ENCODE measurements at places on chromosomes 5 and 9.

GRCh38 chr9:3662671-3663070 lies 136.9 kb upstream of the RFX3 start:
- DNase-seq = no peak

DNA sequence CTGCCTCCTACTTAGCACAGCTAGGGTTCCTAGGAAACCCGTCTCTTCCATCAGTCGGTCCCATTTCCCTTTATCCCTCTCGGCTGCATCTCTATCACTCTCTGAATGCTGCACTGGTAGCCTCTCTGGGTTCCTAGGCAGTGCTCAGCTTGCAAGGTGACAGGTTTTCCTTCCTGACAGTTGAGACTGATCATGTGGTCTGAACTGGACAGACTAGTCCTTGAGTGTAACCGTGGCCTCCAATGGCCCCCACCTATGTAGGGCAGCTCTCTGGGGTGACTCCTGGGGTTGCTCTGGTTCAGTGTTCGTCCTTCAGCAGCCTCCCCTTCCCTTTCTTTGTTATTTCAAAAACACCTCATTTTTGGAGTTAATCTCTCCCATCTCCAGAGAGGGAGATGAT lies 3.8 kb downstream of the TMEM8B start:
- DNase-seq = no peak

DNA sequence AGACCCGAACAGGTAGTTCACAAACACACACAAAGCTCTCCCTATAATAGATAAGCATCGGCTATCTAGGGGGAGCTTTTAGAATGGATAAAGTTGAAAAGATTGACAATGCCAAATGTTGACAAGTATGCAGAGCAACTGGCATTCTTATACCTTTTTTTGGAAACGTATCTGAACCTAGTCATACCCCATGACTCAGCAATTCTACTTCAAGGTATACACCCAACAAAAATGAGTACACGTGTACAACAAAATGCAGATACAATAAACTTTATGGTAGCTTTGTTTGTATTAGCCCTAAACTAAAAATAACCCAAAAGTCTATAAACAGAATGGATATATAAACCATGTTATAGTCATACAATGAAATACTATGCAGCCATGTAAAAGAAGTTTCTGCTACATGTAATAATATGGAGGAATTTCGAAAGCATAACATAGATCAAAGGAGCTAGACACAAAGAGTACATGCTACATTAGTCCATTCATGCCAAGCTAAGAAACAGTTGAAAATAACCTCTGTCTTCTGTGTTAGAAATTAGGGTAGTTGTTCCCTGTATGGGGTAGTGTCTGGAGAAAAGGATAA lies 718.5 kb upstream of the ZNF608 start:
- no peak for DNase-seq

DNA sequence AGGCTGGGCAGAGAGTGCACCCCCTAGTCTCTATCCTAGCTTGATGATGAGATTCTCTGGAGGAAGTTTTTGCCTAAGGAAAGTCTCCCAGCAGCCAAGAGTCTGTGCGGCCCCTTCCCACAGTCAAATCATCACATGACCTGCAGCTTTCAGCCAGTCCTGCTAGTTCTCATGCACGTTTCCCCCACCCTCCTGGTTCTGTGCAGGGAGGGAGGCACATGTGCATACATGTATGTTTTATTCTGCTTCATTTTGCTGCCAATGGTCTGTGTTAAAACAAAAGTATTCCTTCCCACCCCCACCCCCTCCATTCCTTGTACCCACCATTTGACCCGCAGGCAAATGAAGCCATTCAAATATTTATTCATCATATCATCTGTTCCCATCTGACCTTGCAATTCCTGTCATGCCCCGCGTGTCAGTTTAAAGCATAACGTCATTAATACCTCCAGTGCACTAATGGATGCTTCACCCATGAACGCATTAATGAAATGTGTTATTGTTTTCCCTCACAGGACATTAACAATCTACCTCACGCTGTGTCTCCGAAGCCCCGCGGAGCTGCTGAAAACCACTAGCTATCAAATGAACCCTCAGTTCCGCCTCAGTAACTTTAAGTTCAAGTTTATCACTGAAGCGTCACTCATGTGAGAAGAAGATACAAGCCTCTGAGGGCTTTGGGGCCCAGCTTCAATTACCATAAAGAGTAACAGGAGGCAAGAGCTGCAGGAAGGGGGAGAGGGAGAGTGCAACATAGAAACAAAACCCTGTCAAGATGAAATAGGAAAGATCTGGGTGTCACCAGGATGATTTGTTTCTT lies 139.6 kb downstream of the RASEF start:
- no peak for DNase-seq

DNA sequence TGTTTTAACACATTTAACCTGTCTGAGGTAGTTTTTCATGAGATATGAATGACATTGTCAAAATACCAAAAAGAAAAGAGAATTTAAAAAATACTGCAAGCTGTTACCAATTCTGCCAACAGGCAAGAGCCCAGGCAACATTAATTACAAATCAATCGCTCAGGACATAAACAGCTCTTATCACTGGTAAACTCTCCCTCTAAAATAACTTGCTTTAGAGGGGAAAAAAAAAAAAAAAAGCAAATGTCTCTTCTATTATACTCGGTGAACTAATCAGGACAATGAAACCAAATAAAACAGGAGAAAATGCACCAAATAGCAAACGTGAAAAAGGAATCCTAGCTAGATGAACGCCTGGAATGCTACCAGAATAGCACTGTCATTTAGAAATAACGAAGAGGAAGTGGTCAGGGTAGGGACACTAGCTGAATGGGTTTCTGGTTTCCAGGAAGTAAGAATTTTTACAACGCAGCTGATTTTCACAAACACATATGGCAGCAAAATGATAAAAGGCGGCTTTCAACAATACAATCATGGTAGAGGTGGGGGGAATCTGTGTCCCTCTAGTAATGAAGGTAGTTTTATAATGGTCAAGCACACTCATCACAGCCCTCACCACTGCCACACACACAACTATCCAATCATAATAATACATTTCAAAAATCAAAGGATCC lies 94.9 kb downstream of the DENND1A start:
- DNase-seq = no peak

GRCh38 chr9:126514037-126514821 lies 99.5 kb upstream of the LMX1B start:
- DNase-seq = no peak

GRCh38 chr5:40429258-40430100 lies 250.2 kb upstream of the PTGER4 start:
- no peak for DNase-seq

DNA sequence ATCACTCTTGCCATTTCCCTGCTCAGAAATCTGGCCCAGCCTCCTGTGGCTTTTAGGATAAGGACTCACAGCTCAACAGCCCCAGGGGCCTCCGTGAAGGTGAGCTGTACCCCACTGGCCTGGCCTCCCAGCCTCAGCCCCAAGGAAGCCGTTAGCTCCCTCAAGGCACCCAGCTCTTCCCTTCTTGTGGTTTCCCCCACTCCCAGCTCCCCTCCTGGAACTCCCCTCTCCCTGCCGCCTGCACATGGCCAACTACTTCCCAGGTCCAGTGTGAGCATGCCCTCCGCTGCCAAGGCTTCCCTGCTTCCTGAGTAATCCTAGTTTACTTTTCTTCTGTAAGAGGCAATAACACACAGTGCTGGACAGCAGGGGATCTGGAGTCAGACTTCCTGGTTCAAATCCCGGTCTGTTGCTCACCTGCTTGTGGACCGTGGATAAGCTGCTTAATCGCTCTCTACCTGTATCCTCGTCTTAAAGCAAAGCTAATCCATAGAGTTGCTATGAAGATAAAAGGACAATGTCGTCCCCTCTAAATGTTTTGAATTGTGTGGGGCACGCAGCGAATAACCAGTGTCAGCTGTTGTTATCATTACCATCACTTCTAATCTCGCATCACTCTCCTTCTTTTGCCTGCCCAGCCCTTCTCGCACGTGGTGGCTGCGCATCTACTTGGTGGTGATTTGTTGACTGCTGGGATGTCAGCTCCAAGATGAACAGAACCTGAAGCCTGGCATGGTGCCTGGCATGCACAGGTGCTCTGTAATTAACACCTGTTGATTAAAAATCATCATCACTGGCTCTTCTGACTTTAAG lies 86.6 kb downstream of the C5orf15 start:
- no peak for DNase-seq

- DNase-seq = no peak
Observed at GRCh38 chr5:82549263-82549662, 271.1 kb upstream of the RPS23 start.

DNA sequence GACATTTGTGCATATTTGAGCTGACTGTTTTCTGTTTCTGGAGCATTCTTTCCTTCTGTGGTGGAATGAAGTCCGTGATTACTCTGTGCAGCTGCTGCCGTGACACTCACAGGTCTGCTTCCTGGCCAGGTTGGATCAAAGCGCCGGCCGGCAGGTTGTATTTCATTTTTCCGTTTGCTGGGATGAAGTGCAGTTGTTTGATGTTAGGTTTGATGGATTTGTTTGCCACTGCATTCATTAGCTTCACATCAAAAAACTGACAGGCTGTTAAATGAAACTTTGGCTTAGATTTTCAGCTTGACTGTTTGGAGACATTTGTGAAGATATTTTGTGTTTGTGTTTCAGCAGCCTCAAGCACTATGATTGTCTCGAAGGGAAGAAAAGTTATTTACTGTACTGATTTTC lies 140.1 kb downstream of the KDM4C start:
- no peak for DNase-seq

- DNase-seq = no peak
Observed at GRCh38 chr5:177410575-177410974, 1.2 kb upstream of the F12 start.

- DNase-seq = no peak
Observed at GRCh38 chr9:115615000-115615401, 497.0 kb upstream of the TNC start.

DNA sequence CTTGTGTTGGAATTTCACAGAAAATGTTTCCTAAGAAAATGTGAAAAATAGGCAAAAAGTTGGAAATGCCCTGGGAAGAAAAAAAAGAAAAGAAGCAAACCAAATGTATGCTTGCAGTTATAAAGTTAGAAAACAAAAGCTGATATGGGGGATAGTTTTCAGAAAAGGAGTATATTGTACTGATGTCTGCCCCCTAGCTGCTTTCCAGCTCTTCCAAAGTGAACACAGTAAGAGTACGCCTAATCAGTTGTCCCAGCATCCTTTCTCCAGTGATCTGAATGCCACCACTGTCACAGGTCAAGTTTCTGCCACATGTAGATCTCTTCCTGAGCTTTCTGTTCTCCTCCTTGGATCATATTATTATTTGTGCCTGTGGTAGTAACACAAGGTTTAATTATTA lies 5.8 kb downstream of the TYRP1 start:
- no peak for DNase-seq

DNA sequence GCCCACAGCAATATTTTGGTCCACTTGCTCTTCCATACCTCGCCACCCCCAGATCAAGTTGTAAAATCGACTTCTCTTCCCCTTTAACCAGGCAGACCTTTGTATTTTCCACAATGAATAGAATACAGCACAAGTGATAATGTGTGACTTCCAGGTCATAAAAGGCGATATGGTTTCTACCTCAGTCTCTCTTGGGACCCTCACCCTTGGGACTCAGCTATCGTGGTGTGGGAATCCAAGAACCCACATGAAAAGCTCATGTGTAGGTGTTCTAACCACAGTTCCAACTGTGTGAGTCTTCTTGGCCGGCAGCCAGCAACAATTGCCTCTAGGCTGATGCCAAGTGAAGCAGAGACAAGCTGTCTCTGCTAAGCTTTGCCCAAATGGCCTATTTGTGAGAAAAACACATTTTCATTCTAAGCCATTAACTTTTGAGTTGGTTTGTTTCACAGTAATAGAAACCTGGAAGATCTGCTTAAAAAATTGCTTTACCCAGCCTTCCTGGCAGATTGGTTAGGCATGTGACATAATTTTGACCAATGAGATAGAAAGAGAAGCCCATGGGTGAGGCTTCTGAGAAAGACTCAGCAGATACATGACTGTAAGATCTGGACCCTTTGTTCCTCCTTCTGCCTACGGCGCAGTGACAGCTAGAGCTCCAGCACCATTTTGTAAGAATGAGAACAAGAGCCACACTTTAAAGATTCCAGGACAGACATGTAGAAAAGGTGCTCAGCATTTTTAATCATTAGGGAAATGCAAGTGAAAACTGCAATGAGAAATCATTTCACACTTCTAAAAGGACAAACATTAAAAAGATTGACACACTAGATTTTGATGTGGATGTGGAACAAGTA lies 18.3 kb upstream of the MLLT3 start:
- no peak for DNase-seq

- no peak for DNase-seq
Observed at GRCh38 chr5:65050826-65051498, 282.2 kb downstream of the CWC27 start.

DNA sequence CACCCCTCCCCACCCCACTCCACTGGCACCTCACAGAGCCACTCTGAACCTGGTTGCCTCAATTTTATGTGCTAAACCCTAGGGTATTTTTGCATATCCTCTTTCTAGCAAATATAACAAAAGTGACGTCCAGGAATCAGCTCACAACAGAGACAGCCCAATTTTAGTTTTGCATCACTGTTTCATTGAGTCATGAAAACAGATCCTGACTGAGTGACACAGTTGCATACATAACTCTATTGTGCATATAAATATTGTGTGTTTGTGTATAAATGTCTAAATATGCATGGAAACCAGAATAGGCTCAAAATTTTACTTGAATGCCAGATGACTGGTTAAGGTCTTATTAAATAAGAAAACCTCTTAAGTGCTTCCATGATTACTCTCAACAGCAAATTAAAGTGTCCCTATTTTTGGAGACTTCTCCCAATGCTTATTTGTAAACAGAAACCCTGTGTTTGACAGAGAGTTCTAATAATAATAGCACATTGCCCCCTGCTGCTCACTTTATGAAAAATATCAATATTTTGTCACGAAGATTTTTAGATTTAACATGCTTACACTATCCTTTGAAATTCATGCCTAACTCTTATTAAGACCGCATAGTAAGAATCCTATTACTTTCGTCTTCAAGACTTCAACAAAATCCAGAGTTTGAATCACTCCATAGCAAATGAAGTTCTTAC lies 75.5 kb upstream of the PRRC1 start:
- no peak for DNase-seq

GRCh38 chr9:114266969-114267368 lies 55.9 kb upstream of the ORM1 start:
- DNase-seq = no peak

- no peak for DNase-seq
Observed at GRCh38 chr5:67160985-67161384, 35.6 kb downstream of the CD180 start.

DNA sequence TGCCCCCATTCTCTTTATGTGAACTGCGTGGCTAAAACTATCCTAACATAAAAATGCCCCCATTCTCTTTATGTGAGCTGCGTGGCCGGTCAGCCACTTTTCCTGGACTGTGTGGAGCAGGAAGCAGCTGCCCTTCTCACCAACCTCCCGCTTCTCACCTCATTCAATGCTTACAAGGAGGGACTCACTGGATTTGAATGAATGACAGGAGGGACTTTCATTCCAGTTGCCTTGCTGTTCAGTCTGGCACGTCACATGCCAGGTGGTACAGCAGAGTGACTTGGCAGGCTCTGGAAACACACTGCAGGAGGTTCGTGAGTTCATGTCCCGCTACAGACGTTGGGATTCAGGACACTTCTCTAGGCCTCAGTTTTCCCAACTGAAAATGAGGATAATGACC lies 60.2 kb upstream of the NFIL3 start:
- no peak for DNase-seq
